Chondrocyte (in vitro differentiated cells): ENCODE measurements at places on chromosomes 16 and 17. TPM values are rescaled to one million over a fixed set of nuclear protein-coding genes. Genes with fewer than 3 reads are reported as not detected.

DNA sequence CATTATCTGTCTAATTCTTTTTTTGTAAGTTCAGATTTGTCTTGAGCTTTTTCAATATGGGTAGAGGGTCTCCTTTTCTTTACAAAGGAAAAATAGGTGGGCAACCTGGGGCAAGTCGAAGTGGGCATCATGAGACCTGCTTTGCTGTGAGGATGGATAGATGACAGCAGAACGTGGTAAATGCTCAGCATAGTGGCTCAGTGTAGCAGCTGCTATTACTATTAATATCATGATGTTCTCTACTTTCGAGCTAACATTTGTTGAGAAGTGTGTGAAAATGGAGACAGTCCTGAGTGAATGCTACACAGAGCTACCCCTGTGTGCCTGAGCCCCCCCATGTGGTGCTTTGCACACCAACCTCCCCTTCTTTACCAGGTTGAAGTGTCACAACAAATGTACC, 39.0 kb upstream of the LGALS9 start:
- no peaks in the 10 kb centered on the region for H3K27me3 ChIP-seq
- peaks cover 44% of the 10 kb centered on the region for H3K36me3 ChIP-seq
- DNase-seq = no peak
- H3K27ac ChIP-seq = no peak overlapping the region

- H3K4me1 ChIP-seq = no peaks in the 10 kb centered on the region
- H3K27ac ChIP-seq = no peak overlapping the region
- no peak overlapping the region for H3K4me3 ChIP-seq
- DNase-seq = peak; percentile 73
- H3K27me3 ChIP-seq = peaks cover 4% of the 10 kb centered on the region
Measured at GRCh38 chr16:68493412-68494070, 45.2 kb upstream of the SMPD3 start.

DNA sequence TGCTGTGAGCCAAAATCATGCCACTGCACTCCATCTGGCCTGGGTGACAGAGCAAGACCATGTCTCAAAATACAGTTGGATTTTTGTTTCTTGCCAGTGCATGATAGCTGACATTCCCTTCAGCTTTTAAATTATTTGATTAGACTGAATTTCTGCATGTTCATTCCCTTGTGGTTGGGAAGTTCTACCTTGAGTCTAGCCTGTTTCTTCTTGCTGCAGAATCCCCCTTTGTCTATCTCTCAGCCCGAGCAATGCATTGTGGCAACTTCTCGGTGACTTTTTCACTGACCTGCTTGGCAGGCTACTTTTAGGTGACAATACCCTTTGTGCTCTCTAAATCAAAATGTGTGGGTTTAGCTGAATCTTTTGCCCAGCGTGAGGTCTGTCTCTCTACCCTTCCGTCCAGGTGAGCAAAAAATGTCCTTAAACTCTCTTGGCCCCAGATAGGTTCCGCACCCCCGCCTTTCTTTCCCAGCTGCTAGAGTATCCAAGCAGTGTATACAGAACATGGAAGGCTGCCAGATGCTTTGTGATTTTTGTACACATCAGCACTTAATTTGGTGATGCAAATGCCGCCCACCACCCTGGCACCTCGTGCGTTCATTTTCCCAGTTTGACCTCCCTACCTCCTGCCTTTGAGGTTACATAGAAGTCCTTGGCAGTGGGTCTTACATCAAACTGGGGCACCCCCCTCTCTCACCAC, 130.2 kb downstream of the ABCC6 start:
- peak overlapping the region; percentile 59 for H3K27ac ChIP-seq
- H3K36me3 ChIP-seq = peaks cover 27% of the 10 kb centered on the region
- no peaks in the 10 kb centered on the region for H3K27me3 ChIP-seq
- DNase-seq = no peak
- no peak overlapping the region for H3K4me3 ChIP-seq

- no peaks in the 10 kb centered on the region for H3K27me3 ChIP-seq
- no peak overlapping the region for H3K4me3 ChIP-seq
- peaks cover 22% of the 10 kb centered on the region for H3K4me1 ChIP-seq
- DNase-seq = no peak
- H3K27ac ChIP-seq = no peak overlapping the region
- peaks cover 12% of the 10 kb centered on the region for H3K36me3 ChIP-seq
Measured at GRCh38 chr16:30087181-30087898, 4.4 kb downstream of the TBX6 start.

DNA sequence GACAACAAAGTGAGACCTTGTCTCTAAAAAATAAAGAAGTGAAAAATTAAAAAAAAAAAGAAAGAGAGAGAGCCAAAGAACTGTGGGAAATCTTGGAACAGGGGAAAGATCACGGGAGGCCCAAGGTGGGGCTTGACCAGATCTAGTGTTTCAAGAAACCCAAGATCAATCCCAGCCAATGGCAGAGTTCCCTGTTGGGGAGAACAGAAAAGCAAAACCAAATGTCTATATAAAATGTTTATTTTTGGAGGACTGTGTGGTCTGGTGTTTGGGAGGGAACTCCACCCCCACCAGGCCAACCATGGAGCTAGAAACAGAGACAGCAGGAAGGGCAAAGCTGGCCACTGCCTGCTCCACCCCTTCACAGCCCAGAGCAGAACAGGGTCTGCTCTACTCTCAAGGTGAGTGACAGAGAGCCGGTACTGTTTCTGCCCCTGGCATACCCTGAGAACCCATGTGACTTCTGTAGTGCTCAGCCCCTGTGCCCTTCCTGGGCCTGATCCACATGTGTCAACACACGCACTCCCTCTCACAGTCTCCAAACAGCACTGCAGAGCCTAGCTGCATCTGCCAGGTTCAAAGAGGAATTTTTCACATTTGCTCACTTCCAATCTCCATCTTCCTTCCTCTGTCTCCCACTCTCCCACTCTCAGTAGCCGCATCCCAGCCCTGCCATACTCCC, 3.7 kb downstream of the TMEM101 start:
- H3K4me3 ChIP-seq = no peak overlapping the region
- peaks cover 4% of the 10 kb centered on the region for H3K36me3 ChIP-seq
- H3K4me1 ChIP-seq = peaks cover 38% of the 10 kb centered on the region
- no peak for DNase-seq

- no peaks in the 10 kb centered on the region for H3K27me3 ChIP-seq
- no peaks in the 10 kb centered on the region for H3K36me3 ChIP-seq
- DNase-seq = no peak
- peak overlapping the region; percentile 95 for H3K27ac ChIP-seq
- H3K4me3 ChIP-seq = no peak overlapping the region
Measured at GRCh38 chr16:70434484-70435260, 4.2 kb downstream of the ST3GAL2 start.

DNA sequence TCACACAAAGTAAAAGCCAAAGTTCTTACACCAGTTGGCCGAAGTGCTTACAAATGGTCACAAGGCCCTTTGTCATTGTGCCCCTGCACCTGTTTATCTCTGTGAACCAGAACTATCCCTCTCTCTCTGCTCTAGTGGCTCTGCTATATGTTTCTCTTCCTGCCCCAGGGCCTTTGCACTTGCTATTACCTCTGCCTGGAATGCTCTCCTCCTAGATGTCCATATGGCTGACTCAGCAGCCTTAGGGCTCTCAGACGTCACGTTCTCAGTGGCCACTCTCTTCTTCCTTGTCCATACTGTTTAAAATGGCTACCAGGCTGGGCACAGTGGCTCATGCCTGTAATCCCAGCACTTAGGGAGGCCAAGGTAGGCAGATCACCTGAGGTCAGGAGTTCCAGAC, 38.8 kb upstream of the DDX52 start:
- no peaks in the 10 kb centered on the region for H3K4me1 ChIP-seq
- H3K27me3 ChIP-seq = no peaks in the 10 kb centered on the region
- no peak overlapping the region for H3K27ac ChIP-seq
- no peak overlapping the region for H3K4me3 ChIP-seq
- DNase-seq = no peak
- H3K36me3 ChIP-seq = peaks cover 4% of the 10 kb centered on the region

DNA sequence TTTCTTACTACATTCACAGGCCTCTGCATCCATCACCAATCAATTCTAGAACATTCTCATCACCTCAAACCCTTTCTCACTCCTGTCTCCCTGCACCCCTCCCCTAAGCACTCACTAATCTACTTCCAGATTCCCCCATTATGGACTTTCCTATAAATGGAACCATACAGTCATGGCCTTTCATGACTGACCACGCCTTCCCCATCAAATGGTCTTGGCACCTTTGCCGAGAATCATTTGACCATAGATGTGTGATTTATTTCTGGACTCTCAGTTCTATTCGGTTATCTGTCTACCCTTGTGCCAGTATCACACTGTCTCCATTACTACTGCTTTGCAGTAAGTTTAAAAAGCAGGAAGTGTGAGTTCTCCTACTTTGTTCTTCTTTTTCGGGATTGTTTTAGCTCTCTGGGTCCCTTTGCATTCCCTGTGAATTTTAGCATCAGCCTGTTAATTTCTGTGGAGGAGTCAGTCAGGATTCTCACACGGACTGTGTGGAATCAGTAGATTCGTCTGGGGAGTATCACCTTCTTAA, 27.5 kb downstream of the GTF3C1 start:
- peaks cover 33% of the 10 kb centered on the region for H3K36me3 ChIP-seq
- H3K4me1 ChIP-seq = peaks cover 8% of the 10 kb centered on the region
- no peak overlapping the region for H3K4me3 ChIP-seq
- H3K27ac ChIP-seq = peak overlapping the region; percentile 68
- no peaks in the 10 kb centered on the region for H3K27me3 ChIP-seq

GRCh38 chr16:4505356-4506147, 29.4 kb downstream of the HMOX2 start:
- peaks cover 27% of the 10 kb centered on the region for H3K4me1 ChIP-seq
- H3K27ac ChIP-seq = no peak overlapping the region
- no peak overlapping the region for H3K4me3 ChIP-seq
- H3K36me3 ChIP-seq = peaks cover 12% of the 10 kb centered on the region
- DNase-seq = no peak
- H3K27me3 ChIP-seq = no peaks in the 10 kb centered on the region

GRCh38 chr17:4475463-4475862, 23.2 kb upstream of the SPNS2 start:
- DNase-seq = no peak
- H3K4me1 ChIP-seq = peaks cover 11% of the 10 kb centered on the region
- peaks cover 6% of the 10 kb centered on the region for H3K27me3 ChIP-seq
- no peak overlapping the region for H3K27ac ChIP-seq
- H3K36me3 ChIP-seq = no peaks in the 10 kb centered on the region

DNA sequence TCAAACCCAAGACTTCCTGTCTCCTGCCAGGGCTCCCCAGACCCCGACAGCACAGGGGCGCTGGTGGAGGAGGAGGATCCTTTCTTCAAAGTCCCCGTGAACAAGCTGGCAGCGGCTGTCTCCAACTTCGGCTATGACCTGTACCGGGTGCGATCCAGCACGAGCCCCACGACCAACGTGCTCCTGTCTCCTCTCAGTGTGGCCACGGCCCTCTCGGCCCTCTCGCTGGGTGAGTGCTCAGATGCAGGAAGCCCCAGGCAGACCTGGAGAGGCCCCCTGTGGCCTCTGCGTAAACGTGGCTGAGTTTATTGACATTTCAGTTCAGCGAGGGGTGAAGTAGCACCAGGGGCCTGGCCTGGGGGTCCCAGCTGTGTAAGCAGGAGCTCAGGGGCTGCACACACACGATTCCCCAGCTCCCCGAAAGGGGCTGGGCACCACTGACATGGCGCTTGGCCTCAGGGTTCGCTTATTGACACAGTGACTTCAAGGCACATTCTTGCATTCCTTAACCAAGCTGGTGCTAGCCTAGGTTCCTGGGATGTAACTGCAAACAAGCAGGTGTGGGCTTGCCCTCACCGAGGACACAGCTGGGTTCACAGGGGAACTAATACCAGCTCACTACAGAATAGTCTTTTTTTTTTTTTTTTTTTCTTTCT, 8.1 kb downstream of the SERPINF1 start:
- DNase-seq = no peak
- no peaks in the 10 kb centered on the region for H3K27me3 ChIP-seq
- peaks cover 9% of the 10 kb centered on the region for H3K4me1 ChIP-seq
- peaks cover 1% of the 10 kb centered on the region for H3K36me3 ChIP-seq
- H3K4me3 ChIP-seq = no peak overlapping the region
- H3K27ac ChIP-seq = no peak overlapping the region

- no peak for DNase-seq
- H3K4me1 ChIP-seq = peaks cover 20% of the 10 kb centered on the region
- H3K27ac ChIP-seq = no peak overlapping the region
- no peaks in the 10 kb centered on the region for H3K36me3 ChIP-seq
- H3K27me3 ChIP-seq = peaks cover 1% of the 10 kb centered on the region
Measured at GRCh38 chr16:49528060-49528865, 154.7 kb downstream of the C16orf78 start.

- no peaks in the 10 kb centered on the region for H3K36me3 ChIP-seq
- H3K4me1 ChIP-seq = peaks cover 30% of the 10 kb centered on the region
- H3K4me3 ChIP-seq = no peak overlapping the region
- no peak for DNase-seq
- H3K27ac ChIP-seq = no peak overlapping the region
Measured at GRCh38 chr16:75029854-75030253, 31.0 kb downstream of the ZNRF1 start.

GRCh38 chr17:49823614-49824013, 24.3 kb downstream of the TAC4 start:
- DNase-seq = no peak
- no peak overlapping the region for H3K27ac ChIP-seq
- no peak overlapping the region for H3K4me3 ChIP-seq
- peaks cover 16% of the 10 kb centered on the region for H3K4me1 ChIP-seq
- peaks cover 39% of the 10 kb centered on the region for H3K36me3 ChIP-seq

- H3K27ac ChIP-seq = no peak overlapping the region
- H3K36me3 ChIP-seq = peaks cover 10% of the 10 kb centered on the region
- no peaks in the 10 kb centered on the region for H3K27me3 ChIP-seq
- no peak overlapping the region for H3K4me3 ChIP-seq
Measured at GRCh38 chr16:53612003-53612402, 91.7 kb downstream of the RPGRIP1L start.

DNA sequence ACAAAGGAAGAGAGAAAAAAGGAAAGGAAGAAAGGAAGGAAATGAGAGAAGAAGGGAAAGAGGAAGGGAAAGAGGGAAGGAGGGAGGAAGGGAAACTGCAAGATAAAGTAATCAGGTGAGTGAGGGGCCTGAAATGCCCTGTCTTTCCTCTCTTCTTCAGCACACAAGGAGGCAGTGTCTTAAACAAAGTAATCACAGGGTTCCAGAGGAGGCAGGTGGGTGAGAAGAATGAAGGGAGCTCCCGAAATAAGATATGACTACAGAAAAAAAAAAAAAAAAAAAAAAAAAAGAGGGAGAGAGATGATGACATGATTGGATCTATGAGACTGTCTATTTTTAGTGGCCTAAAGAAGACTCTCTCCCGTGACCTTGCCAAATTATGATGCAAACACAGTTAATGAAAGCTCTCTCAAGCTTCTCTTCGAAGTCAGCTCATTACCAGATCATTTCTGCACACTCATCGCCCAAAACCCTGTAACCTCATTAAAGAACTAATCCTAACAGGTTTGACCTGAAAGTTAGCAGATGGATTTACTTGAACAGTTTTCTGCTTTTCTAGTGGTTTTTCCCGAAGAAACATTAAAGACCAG, 53.6 kb downstream of the CDH11 start:
- no peak for DNase-seq
- H3K4me3 ChIP-seq = no peak overlapping the region
- H3K27me3 ChIP-seq = no peaks in the 10 kb centered on the region
- H3K27ac ChIP-seq = peak overlapping the region; percentile 97
- H3K4me1 ChIP-seq = peaks cover 80% of the 10 kb centered on the region

GRCh38 chr16:77850636-77851333, 62.4 kb downstream of the VAT1L start:
- no peaks in the 10 kb centered on the region for H3K36me3 ChIP-seq
- no peak overlapping the region for H3K27ac ChIP-seq
- peaks cover 3% of the 10 kb centered on the region for H3K27me3 ChIP-seq
- H3K4me3 ChIP-seq = no peak overlapping the region
- no peaks in the 10 kb centered on the region for H3K4me1 ChIP-seq

GRCh38 chr17:18950944-18951905, 740 bp upstream of the SLC5A10 start:
- peak; percentile 52 for DNase-seq
- no peak overlapping the region for H3K27ac ChIP-seq
- no peaks in the 10 kb centered on the region for H3K4me1 ChIP-seq
- peaks cover 15% of the 10 kb centered on the region for H3K27me3 ChIP-seq
- no peak overlapping the region for H3K4me3 ChIP-seq

RGS11 gene
- total RNA-seq = 20.3 to 23.2 TPM (median 21.0 TPM) in 3 replicates

CTRL gene
- total RNA-seq = not detected in 3 replicates

ZNF469 gene
- total RNA-seq = 19.0 to 62.8 TPM (median 60.5 TPM) in 3 replicates

C16orf46 gene
- 0.35 to 0.36 TPM in 2 of 3 replicates, not detected in the other for total RNA-seq

PRRT2 gene
- 5.2 to 9.1 TPM (median 6.1 TPM) in 3 replicates for total RNA-seq
